Stimulated activated CD8-positive, alpha-beta memory T cell treated with anti-CD3 and anti-CD28 coated beads, Interleukin-15, amount 100 ng/mL, for 48 hours (primary cell): ENCODE measurements at places on chromosomes 4 and X.

- no peak for DNase-seq
These were observed 383.5 kb upstream of the LCORL start for GRCh38 chr4:18405054-18405453.

DNA sequence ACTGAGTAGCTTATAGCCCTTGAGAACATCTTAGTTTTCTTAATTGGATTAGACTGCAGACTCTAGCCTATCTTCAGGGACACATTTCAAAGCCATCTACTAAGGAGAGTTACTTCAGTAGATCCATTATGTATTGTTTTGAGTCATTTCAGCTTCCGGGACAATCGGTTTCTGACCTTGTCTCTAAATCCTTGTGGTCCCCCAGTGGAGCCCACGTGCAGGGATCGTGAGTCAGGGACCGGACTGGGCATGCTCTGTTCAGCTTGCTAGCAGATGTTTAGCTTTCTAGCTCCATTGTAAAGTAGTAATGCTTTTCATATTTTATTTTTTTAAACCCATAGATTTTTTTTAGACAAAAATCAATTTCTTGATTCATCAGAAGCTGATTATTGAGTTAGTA lies 211.9 kb upstream of the PRPS2 start:
- DNase-seq, result no peak

DNA sequence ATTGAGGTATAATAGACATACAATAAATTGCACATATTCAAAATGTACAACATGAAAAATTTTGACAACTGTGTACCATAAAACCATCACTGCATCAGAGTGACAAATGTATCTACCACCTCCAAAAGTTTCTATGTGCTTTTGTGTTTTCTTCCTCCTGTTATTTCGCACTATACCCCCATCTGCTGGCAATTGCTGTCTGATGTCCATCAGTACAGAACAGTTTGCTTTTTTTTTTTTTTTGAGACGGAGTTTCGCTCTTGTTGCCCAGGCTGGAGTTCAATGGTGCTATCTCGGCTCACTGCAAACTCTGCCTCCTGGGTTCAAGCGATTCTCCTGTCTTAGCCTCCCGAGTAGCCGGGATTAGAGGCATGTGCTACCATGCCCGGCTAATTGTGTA lies 154.3 kb upstream of the GIMD1 start:
- DNase-seq, result no peak

DNA sequence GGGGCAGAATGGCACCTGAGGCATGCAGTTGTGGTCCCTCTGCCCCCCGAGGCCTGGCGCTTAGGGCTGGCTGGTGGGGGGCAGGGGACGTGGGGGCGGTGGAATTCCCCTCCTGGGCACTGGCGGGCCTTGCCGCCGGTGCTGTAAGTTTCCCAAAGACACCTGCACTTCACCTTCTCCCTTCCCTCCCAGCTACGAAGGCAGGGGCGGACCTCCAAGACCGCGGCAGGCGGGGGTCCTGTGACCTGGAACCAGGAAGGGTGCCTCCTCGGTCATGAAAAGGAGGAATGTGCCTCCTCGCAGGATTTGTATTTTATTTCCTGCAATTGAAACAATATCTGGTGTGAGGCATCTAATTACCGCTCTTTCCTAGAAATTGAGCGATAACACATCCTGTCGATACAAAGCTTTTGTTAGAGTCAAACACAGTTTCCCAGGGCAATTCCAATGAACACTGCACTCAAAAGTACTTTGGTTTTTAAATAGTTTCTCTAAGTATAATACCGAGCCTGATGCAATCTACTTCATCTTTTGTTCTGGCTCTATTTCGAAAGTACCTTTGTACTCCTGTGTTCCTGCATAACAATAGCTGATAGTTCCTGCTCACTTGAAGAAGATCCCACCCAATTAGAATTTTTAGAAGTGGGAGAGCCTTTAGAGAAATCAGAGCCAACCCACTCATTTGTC lies 12.3 kb upstream of the ADRA2C start:
- no peak for DNase-seq

- DNase-seq, result no peak
These were observed 2.2 kb downstream of the WFS1 start for GRCh38 chr4:6271701-6272465.

DNA sequence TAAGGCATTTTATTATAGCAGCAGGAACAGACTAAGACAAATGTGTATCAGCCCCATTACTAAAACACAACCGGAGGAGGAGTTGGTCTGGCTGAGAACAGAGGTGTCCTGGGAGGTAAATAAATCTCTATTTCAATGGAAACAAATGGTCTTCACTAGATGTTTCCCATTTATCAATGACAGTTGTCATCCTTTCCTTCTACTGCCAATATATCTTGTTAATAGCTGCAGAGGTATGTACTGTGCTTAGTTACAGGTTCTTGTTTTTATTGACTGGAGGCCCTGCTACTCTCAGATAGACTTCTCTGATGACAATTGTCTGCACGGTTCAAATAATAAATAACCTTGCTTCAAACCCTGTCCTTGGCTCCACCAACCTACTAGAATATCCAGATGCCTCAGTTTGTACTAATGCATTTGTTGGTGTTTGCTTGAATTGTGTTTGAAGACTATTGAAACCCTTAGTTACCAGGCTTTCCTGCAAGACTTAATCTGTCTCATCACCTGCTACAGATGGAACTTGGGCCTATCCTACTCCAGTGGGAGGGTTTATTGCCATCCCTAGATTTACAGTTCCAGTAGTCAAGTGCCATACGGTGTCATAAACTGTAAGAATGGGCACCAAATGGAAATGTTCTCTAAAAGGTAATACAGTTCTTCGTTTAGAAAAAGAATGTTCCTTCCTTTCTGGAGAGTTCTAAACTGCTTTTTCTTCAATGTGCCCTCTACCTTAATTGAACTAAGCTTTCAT lies 29.8 kb upstream of the HPGDS start:
- DNase-seq, result no peak

DNA sequence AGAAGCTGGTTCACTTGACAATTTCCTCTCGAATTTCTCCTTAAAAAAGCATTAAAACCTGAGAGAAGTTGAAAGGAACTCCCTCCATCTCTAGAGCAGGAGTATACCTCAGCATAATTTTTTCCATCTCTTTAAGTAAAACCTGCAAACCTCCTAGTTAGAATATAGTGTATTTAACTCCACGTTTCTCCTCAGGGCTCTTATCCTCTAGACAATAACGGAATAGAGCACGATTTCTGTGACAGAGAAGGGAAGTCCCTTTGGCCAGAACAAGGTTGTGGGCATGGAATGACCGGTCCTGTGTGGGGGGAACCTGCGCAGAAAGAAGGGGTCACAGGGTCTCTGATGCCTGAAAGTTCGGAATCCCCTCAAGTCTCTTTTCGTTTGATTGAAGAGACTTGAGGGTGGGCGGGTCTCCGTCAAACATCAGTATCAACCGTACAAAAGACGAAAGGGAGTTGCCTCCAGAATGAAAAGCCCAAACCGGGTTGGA lies 697 bp downstream of the ZNF280C start:
- DNase-seq, result no peak

GRCh38 chrX:40964008-40964407 lies 121.2 kb upstream of the USP9X start:
- no peak for DNase-seq

- peak; percentile 68 for DNase-seq
These were observed 48.1 kb upstream of the FAM9C start for GRCh38 chrX:13092455-13092941.
